ENCODE measurements at places on chromosomes 5 and 9.

GRCh38 chr5:33306758-33307157 is 134.0 kb upstream of the TARS1 start:
- no peak for DNase-seq

DNA sequence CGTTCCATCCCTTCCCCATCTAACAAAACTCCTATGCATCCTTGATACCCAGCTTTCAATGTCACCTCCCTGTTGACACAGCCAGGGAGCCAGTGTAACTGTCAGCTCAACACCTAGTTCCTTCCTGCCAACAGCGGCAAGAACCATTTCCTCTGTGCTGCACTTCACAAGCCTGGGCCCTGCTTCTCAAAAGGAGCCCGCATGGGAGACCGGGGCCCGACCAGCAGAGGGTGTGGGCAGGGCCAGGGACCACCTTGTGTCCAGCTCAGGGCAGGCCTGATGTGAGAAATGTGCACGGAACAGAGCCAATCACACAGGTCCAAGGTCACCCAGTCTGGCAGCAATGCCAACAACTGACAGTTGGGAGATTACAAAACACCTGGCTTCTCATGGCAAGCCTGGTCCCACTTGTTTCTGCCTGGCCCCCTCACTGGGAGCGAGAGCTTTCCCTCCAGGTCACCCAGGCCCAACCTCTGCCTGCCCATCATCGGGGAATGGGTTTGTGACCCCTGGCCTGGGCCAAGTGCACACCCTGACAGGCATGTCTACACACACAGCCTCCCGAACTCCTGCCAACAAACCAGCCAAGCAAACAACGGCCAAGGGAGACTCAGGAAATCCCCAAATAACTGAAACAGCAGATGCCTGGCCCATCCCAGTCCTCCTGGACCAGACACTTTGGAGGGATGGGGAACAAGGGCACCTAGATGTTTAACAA is 3.1 kb downstream of the RNF44 start:
- DNase-seq = no peak

- no peak for DNase-seq
Observed at GRCh38 chr5:142472306-142472951, 147.6 kb upstream of the SPRY4 start.

GRCh38 chr9:68981789-68982188 is 32.1 kb downstream of the PRKACG start:
- DNase-seq = no peak

GRCh38 chr5:67998709-67999261 is 216.8 kb upstream of the PIK3R1 start:
- no peak for DNase-seq

DNA sequence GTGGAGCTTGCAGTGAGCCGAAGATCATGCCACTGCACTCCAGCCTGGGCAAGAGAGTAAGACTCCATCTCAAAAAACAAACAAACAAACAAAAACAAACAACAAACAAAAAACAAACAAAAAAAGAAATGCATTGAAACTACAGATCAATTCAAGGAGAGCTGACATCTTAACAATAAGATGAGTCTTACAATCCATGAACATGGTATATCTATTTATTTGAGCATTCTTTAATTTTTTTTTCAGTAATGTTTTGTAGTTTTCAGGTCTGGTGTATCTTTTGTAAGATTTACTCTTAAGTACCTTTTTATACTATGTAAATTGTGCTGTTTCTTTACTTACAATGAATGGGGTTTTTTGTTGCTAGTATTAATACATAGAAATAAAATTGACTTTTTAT is 140.1 kb upstream of the DAPK1 start:
- DNase-seq = no peak

GRCh38 chr5:61333321-61333953 is 1.4 kb downstream of the ZSWIM6 start:
- no peak for DNase-seq

- no peak for DNase-seq
Observed at GRCh38 chr5:155831491-155831890, 495.5 kb upstream of the SGCD start.

GRCh38 chr9:31848505-31849285 is 535.7 kb upstream of the ACO1 start:
- DNase-seq = no peak

- no peak for DNase-seq
Observed at GRCh38 chr5:176883700-176884570, 15.2 kb downstream of the HK3 start.

DNA sequence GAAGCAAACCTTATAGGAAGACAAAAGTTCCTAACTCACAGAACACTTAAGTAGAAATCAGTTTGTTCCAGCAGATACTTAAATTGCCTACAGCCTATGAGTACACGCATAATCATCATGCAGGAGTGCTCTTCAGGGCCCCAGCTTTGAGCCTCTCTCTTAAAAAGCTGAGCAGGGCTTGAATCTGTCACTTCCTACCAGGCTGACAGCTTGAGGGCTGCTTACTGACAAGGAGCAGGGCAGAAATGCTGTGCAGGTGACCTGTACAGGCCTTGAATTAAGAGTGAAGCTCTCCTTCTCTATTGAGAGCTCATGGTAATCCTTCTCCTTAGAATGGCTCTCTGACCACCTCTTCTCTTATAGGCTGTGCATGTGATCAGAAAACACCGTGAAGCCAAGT is 66.5 kb upstream of the MAST4 start:
- no peak for DNase-seq

GRCh38 chr5:91722736-91723467 is 339.8 kb upstream of the ARRDC3 start:
- no peak for DNase-seq

GRCh38 chr9:91714020-91714806 is 235.8 kb downstream of the ROR2 start:
- DNase-seq = no peak

DNA sequence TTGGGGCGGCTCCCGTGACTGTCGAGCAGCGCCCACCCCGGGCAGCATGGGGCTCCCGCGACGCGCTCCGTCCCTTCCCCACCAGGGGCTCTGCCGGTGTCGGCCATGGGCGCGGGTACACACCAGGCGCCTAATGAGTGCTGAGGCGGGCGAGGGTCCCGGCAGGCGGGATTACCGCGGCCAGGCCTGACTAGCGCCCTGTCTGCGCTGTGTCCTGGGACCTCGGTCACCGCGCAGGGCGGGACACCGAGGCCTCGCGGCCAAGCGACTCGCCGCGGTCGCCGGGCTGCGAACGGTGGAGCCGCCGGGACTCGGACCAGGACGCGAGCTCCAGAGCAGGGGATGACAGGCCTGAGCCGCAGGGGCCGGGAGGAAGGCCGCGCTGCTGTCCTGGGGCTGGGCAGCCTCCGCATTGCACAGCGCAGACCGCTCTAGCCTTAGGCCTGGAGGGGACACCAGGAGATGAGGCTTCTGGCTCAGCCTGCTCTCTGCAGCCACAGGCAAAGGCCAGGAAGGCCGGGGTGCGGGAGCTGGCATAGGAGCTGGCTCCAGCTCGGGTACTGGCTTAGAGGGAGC is 14.1 kb downstream of the LCN10 start:
- DNase-seq = no peak

DNA sequence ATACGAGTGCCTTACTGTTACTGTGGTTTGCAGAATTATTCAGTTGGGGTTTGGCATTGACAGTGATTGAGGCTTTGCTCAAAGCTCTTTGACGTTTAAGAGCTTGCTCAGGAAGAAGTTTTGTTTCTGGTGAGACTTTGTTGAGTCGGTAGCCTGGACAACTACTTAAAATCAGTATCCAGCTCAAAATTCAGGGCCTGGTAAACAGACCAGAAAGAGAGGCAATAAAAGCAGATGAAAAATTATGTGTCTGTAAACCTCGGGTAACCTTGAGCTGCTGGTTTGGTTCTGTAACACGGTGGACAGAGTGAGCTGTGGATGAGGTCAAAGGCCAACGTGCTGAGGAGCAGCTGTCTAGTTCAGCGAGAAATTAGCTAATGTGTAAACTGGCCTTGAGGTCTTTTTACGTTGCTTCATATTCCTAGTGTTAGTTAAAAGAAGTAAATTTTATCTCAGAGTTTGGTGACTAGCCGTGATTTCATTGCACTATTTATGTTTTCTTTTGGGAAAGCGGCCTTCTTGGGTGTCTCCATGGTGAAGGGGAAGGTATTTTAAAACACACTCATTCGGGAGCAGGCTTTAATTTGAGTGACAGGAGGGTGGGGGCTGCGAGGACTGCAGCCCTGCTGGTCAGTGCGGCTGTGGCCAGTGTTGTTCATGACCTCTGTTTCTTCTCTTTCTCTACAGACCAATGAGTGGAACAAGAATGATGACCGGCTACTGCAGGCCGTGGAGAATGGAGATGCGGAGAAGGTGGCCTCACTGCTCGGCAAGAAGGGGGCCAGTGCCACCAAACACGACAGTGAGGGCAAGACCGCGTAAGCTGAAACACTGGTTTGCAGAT is 82.0 kb upstream of the TTC23L start:
- DNase-seq = no peak

- no peak for DNase-seq
Observed at GRCh38 chr9:88694625-88695024, 159.6 kb downstream of the NXNL2 start.

- no peak for DNase-seq
Observed at GRCh38 chr9:111909444-111909843, 12.8 kb downstream of the UGCG start.

DNA sequence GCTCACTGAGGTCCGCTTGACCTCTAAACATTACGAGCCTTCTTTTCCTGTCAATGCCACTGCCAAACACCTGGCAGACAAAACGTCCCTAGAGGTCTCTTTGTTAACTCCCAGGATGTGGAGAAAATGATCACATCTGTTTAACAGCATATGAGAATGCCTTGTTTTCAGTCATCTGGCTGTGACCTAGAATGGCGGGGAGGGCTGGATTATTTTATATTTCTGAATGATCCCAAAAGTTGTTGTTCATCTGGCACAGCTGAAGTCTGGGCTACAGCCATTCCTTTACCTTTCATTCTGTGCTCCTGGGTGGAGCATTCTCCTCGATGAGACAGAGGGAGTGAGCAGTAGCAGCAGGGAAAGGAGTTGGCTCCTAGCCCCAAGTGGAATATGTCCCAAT is 138.2 kb downstream of the PRDM6 start:
- DNase-seq = no peak

DNA sequence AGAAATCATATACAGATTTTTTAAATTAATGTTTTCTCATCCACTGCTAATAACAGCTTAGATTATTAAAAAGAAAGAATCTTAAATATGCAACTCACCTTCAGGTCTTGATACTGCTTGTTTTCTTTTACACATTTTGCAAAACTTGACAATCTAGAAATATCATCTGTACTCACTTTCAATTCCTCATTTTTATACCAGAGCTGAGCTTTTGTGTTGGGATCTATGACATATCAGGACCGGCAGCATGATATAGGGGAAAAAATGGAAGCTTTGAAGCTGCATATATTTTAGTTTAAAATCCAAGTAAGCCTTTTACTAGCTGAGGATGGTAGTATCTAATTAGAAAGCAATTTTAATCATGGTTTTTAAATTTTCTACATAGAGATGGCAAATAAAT is 75.7 kb upstream of the SMARCA2 start:
- DNase-seq = no peak

GRCh38 chr5:67201897-67202549 is 5.4 kb upstream of the CD180 start:
- no peak for DNase-seq

- DNase-seq = no peak
Observed at GRCh38 chr9:121284733-121285451, 16.9 kb downstream of the GSN start.

DNA sequence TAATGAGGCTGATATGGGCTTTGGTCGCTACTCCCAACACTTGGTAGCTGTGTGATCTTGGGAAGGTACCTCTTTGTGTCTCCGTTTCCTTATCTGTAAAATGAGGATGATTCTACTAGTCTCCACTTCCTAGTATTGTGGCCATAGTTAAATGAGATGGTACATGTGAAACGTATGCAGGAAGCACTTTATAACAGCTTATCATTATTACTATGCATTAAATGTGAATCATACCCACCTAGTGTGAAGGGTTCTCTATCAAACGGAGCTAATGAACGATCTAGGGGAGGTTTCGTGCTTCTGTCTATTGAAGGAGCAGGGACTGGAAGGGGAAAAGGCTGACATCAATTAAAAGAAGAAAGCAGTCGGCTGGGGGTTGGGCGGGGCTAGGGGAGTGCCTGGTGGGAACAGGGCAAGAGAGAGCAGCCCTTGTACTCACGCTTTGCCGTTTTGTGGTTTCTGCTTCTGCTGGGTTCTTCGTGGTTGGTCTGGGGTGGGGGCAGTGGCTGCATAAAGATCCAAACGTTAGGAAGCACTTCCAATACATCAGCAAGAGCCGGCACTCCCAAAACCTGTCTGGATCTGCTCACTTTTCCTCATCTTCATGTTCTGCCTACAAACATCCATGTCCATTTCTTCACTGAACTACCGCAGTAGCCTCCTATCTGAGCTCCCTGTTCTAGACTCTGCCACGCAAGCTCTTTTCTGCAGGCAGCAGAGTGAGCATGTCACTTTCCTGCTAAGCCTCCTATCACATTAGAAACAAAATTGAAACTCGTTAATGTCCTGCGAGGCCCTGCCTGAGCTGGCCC is 30.8 kb downstream of the LCP2 start:
- DNase-seq = no peak

DNA sequence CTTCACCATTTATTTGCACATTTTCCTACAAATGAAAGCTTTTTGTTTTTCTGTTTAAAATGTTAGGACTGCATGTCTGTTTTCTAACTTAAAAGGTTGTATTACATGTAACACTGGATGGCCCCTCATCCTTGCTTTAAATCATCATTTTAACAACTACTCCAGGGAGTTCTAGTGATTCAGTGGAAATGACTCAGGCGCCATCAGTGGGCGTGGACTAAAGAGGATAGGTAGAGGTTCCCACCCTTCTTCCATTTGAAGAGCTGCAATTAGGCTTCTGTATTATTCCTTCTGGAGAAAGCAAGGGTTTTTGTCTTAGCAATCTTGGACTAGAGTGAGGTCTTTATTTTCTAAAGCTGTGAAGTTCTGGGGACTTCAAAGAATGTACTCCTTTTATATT is 213.7 kb downstream of the TMEM38B start:
- no peak for DNase-seq

DNA sequence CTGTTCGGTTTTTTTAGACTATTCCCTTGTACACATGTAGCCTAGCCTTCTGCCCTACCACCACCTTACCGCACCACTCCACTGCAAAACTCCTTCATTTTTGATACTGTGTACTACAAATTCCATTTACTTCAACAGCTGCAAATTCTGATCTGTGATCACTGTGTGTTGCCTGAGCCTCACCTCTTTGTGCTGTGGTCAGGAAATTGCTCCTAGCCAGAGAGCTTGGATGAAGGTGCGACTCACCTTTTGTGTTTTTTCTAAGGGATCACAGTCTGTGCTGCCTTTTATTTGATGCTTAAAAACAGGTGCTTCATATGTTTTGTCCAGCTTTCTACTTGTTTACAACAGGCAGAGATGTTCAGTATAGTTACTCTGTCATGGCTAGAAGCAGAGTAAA is 31.5 kb downstream of the CSNK1G3 start:
- no peak for DNase-seq

- DNase-seq = no peak
Observed at GRCh38 chr5:5602554-5602953, 180.1 kb downstream of the ICE1 start.

- no peak for DNase-seq
Observed at GRCh38 chr5:72372331-72372730, 52.2 kb downstream of the PTCD2 start.

- DNase-seq = no peak
Observed at GRCh38 chr5:57816108-57816507, 333.5 kb upstream of the ACTBL2 start.
